ENCODE measurements at places on chromosomes 1 and 21.

GRCh38 chr1:181044449-181044966 is 10.7 kb downstream of the MR1 start:
- peak; percentile 41 for DNase-seq

- no peak for DNase-seq
Measured at GRCh38 chr1:86277936-86278335, 118.2 kb downstream of the ODF2L start.

- no peak for DNase-seq
Measured at GRCh38 chr1:23546897-23547584, 12.3 kb downstream of the ID3 start.

DNA sequence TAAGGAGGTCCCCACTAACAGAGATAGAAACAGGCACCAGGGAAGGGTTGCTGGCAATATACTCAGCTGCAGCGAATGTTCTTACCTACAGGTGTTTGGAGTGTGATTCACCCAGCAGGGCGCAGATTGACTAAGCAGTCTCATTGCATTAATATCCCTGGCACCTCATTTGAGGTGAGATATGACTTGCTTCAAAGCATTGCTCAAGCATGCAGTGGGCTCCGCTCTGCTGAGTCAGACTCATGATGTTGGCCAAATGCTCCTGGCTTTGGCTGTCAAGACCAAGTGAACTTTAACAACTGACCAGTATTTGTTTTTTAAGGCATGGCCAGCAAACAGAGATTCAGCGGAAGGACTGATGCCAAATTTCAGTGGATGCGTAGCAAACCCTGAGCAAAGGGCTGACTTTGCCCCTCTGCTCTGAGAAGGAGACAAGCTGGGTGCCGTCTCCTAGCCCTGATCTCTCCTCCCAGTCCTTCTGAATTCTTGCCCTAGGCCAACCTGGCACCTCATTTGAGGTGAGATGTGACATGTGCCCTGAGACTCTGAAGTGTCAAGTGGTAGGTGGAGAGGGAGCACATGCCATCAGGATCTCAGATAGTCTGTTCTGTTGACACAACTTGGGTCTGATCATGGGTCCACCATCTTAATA is 187.1 kb upstream of the COA6 start:
- DNase-seq: no peak

- DNase-seq: no peak
Measured at GRCh38 chr1:24504560-24504959, 1.9 kb downstream of the RCAN3 start.

All from stimulated activated CD4-positive, alpha-beta T cell treated with anti-CD3 and anti-CD28 coated beads, Interleukin-4, amount 100 ng/mL, for 48 hours (primary cell).